SJCRH30 (cell line): ENCODE measurements at places on chromosomes 5 and 9. TPM values are rescaled to one million over a fixed set of nuclear protein-coding genes. Genes with fewer than 3 reads are reported as not detected.

DNA sequence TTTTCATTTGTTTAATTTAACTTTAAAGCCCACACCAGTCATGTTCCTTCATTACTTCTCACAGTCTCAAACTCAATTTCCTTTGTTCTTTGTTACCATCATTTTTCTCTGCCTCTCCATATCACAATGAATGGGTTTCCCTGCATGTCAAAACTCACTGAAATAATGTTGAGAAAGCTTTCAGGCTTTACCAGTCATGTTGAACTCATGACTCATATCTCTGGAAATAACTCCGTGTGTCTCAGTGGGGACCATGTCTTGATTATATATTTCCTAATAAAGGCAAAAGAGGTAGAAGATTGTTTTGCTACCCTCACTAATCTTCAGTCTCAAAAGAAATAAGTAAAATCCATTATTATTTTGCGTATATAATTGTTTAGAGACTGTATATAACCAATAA, 231.2 kb downstream of the CHSY3 start:
- no peak for DNase-seq
- no peak overlapping the region for H3K27ac ChIP-seq
- H3K36me3 ChIP-seq = no peaks in the 10 kb centered on the region
- H3K4me1 ChIP-seq = no peaks in the 10 kb centered on the region

The OR1Q1 gene
- not detected in 2 replicates for total RNA-seq

The DNAJC21 gene
- 64.9 and 68.8 TPM in 2 replicates for total RNA-seq

- H3K36me3 ChIP-seq = no peaks in the 10 kb centered on the region
- H3K4me1 ChIP-seq = no peaks in the 10 kb centered on the region
- H3K27ac ChIP-seq = no peak overlapping the region
- H3K27me3 ChIP-seq = no peaks in the 10 kb centered on the region
These were observed 374.8 kb upstream of the KIF2A start for GRCh38 chr5:61931236-61931635.

- no peak for DNase-seq
- H3K4me1 ChIP-seq = no peaks in the 10 kb centered on the region
- no peak overlapping the region for H3K27ac ChIP-seq
- H3K36me3 ChIP-seq = no peaks in the 10 kb centered on the region
- no peak overlapping the region for H3K4me3 ChIP-seq
- no peaks in the 10 kb centered on the region for H3K27me3 ChIP-seq
These were observed 66.8 kb downstream of the FBXL7 start for GRCh38 chr5:15566789-15567188.

DNA sequence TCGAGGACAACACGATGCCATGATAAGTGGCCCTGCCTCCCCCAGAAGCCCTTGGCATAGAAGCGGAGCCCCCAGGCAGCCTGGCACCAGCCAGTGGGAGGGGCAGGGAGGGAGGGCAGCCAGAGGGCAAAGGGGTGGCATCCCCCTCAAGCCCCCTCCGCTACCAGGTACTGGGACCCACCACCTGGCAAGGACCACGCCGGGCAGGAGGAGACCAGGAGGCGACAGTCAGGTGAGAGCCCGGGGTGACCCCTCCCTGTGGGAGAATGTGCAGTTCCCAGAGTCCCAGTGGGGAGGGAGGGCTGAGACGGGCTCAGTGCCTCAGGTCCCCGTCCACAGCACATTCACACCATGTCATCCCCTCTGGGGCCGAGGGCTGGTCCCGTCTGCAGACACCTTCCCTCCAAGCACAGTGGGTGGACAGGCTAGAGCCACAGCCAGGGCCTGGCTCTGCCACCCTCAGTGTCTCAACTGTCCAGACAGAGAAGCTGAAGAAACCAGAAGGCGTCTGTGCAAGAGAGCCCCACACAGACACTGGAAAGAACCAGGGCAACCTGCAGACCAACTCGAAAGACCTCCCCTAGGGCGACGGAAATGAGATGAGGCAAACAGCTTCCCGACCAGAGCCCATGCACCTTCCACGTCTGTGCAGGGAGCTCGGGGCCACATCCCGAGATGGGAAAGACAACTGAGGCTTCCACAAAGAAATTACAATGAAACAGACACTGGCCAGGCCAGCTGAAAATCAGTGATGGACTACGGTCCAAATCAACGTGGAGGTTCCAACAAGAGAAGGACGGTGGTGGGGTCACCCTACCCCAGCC, 11.1 kb downstream of the BRD3 start:
- peaks cover 43% of the 10 kb centered on the region for H3K4me1 ChIP-seq
- peak; percentile 3 for DNase-seq
- no peak overlapping the region for H3K27ac ChIP-seq
- peaks cover 20% of the 10 kb centered on the region for H3K36me3 ChIP-seq
- no peak overlapping the region for H3K4me3 ChIP-seq
- no peaks in the 10 kb centered on the region for H3K27me3 ChIP-seq

DNA sequence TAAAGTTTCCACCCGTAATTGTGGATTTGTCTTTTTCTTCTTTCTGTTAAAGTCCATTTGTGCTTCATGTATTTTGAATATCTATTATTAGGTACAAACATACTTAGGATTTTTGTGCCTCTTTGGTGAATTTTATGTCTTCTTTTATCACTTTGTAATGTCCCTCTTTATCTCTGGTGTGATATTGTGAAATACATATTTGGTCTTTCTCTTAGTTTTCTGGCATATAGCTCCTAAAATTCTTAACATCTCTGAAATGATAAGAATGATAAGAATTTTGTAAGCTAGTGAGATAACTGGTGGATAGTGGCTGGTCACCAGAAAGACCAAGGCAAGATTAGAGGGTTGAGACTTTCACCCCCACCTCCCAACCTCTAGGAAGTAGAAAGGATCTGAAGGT, 111.1 kb downstream of the KCTD16 start:
- H3K36me3 ChIP-seq = no peaks in the 10 kb centered on the region
- H3K4me1 ChIP-seq = no peaks in the 10 kb centered on the region
- H3K27ac ChIP-seq = no peak overlapping the region
- no peak overlapping the region for H3K4me3 ChIP-seq
- DNase-seq = no peak

- H3K27me3 ChIP-seq = no peaks in the 10 kb centered on the region
- H3K4me3 ChIP-seq = no peak overlapping the region
- H3K36me3 ChIP-seq = no peaks in the 10 kb centered on the region
- H3K4me1 ChIP-seq = peaks cover 52% of the 10 kb centered on the region
These were observed 728.2 kb downstream of the BRINP1 start for GRCh38 chr9:118640836-118641560.

The PGM5 gene
- 113 and 119 TPM in 2 replicates for total RNA-seq

The BDP1 gene
- 42.6 and 49.4 TPM in 2 replicates for total RNA-seq

- no peak for DNase-seq
- no peaks in the 10 kb centered on the region for H3K27me3 ChIP-seq
- H3K4me3 ChIP-seq = no peak overlapping the region
- H3K4me1 ChIP-seq = 0 out of 2 replicates have a peak, but pooled peaks cover 3% of the 10 kb centered on the region
- no peak overlapping the region for H3K27ac ChIP-seq
These were observed 18.8 kb downstream of the CSNK1G3 start for GRCh38 chr5:123530728-123531127.

The ZNF883 gene
- not detected in 2 replicates for total RNA-seq

The CSF1R gene
- 0.06 and 0.13 TPM in 2 replicates for total RNA-seq

GRCh38 chr9:95809686-95810085, 65.8 kb upstream of the ERCC6L2 start:
- no peak overlapping the region for H3K27ac ChIP-seq
- H3K4me3 ChIP-seq = no peak overlapping the region
- DNase-seq = no peak
- H3K36me3 ChIP-seq = no peaks in the 10 kb centered on the region
- peaks cover 14% of the 10 kb centered on the region for H3K4me1 ChIP-seq

DNA sequence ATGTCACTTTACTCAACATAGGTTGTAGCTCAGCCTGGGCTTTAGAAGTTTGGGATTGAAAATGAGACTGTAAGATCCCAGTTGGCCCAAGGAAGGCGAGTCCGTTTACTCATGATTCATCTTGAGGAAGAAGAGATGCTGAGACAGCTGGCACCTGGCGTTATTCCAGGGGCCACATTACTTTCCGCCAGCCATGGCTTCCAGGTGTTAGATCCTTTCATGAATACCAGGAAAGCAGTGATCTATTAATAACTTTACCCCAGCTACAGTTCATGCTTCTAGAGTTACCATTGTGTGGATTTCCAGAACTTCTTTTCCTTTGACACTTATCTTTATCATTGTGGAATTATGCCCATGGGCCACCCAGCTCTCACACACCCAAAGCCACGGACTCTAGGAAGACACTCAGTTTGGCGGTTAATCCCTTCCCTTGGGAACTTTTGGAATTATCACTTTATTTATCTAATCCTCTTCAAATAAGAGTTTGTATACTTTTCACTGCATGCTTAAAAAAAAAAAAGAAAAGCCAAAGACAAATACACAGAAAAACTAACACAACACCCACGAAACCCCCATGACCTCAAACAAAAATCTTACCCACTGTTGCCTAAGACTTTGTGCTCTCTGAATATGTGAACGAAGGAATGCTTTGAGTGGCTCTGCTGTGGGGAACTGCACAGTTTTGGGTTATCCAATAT, 26.9 kb downstream of the RAI14 start:
- peaks cover 9% of the 10 kb centered on the region; the same call in 1 of the 2 replicates for H3K36me3 ChIP-seq
- H3K4me3 ChIP-seq = peak overlapping the region; percentile 54
- H3K27ac ChIP-seq = peak overlapping the region; percentile 64
- H3K27me3 ChIP-seq = no peaks in the 10 kb centered on the region

- no peak for DNase-seq
- no peak overlapping the region for H3K4me3 ChIP-seq
- no peak overlapping the region for H3K27ac ChIP-seq
- 0 out of 2 replicates have a peak, but pooled peaks cover 3% of the 10 kb centered on the region for H3K27me3 ChIP-seq
These were observed 278.2 kb downstream of the SLIT3 start for GRCh38 chr5:169022718-169023117.

- H3K4me1 ChIP-seq = peaks cover 4% of the 10 kb centered on the region; the same call in 1 of the 2 replicates
- DNase-seq = no peak
- H3K27ac ChIP-seq = no peak overlapping the region
These were observed 32.0 kb downstream of the SLC46A2 start for GRCh38 chr9:112858625-112859147.

The LRSAM1 gene
- 5.8 and 7.3 TPM in 2 replicates for total RNA-seq

GRCh38 chr5:17330386-17330785, 113.0 kb downstream of the BASP1 start:
- no peak for DNase-seq
- no peaks in the 10 kb centered on the region for H3K4me1 ChIP-seq
- no peak overlapping the region for H3K4me3 ChIP-seq
- no peak overlapping the region for H3K27ac ChIP-seq

The FAM151B gene
- 9.1 and 9.2 TPM in 2 replicates for total RNA-seq

DNA sequence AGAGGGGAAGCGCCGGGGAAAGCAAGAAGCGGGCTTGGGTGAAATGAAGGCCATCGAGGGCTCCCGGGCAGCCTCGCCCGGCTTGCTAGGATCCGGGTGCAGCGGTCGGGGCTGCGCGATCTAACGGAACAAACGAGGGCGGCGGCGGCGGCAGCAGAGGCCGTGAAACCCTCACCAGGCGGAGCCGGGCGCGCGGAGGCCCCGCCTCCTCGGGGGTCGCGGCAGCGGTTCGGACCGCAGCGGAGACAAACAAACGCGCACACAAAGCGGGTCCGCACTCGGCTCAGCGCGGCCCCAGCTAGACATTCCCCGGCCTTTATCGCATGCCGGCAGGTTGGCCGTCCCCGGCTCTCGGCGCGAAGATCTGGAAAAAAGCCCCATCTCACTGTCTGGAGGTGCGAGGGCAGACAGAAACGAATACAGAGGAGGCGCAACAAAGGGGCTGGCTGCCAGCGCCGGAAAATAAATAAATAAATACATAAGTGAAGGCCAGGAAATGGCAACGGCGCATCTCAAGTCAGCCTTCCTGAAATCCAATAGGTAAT, 10.5 kb upstream of the TRIM36 start:
- H3K27ac ChIP-seq = 0 out of 2 replicates have a peak overlapping the region, but pooled peaks have one; percentile 4
- 0 out of 2 replicates have a peak, but pooled peaks cover 4% of the 10 kb centered on the region for H3K27me3 ChIP-seq
- no peaks in the 10 kb centered on the region for H3K36me3 ChIP-seq
- H3K4me3 ChIP-seq = peak overlapping the region; percentile 68
- peak; percentile 62 for DNase-seq

GRCh38 chr5:180825768-180826525, 23.3 kb upstream of the MGAT1 start:
- H3K4me3 ChIP-seq = no peak overlapping the region
- no peak for DNase-seq
- H3K27me3 ChIP-seq = no peaks in the 10 kb centered on the region
- no peaks in the 10 kb centered on the region for H3K36me3 ChIP-seq
- no peak overlapping the region for H3K27ac ChIP-seq
- H3K4me1 ChIP-seq = peaks cover 33% of the 10 kb centered on the region

The SLC25A2 gene
- total RNA-seq = 0.08 TPM in 1 of 2 replicates, not detected in the other

DNA sequence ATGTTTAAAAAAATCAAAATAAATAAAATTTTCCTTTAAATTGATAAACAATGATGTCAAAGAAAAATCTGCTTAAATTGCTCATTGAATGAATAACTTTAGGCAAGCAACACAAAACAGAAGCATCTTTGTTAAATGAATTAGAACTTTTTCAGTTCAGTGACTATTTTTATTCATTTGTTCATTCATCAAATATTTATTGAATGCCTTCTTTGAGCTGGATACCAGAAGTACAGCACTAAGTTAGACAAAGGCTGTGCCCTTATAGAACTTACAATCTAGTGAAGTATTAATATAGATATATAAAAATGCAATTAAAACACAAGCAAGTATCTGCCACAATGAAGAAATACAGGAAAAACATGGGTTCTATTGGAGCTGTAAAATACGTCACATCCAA, 10.8 kb downstream of the FNIP1 start:
- no peaks in the 10 kb centered on the region for H3K36me3 ChIP-seq
- no peaks in the 10 kb centered on the region for H3K4me1 ChIP-seq
- H3K27me3 ChIP-seq = no peaks in the 10 kb centered on the region
- H3K4me3 ChIP-seq = no peak overlapping the region

DNA sequence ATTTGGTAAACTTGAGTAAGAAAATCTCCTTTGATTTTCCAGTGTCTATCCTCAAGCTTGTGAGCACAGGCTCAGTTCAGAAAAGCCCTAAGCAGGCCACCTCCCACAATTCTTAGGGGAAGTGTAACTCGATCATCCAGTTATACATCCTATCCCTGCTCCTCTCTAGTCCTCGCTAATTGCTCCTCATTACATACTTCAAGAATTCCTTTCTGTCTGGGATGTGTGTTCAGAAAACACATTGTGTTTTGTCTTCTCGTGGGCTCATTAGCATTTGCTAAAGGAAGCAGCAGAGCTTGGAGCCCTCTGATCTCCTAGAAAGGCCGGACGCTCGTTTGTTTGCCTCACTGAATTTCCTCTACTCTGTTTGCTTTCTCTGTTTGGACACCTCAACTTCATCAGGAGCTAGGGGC, 268.2 kb upstream of the RFX3 start:
- peak overlapping the region; percentile 24; the same call in 1 of the 2 replicates for H3K27ac ChIP-seq
- H3K4me1 ChIP-seq = peaks cover 6% of the 10 kb centered on the region; the same call in 1 of the 2 replicates
- peak overlapping the region; percentile 38 for H3K4me3 ChIP-seq
- no peaks in the 10 kb centered on the region for H3K27me3 ChIP-seq

The GNA14 gene
- not detected in 2 replicates for total RNA-seq

GRCh38 chr5:28779161-28779754, 1740.9 kb upstream of the CDH9 start:
- H3K27ac ChIP-seq = no peak overlapping the region
- no peak overlapping the region for H3K4me3 ChIP-seq
- no peaks in the 10 kb centered on the region for H3K36me3 ChIP-seq
- no peaks in the 10 kb centered on the region for H3K27me3 ChIP-seq
- no peaks in the 10 kb centered on the region for H3K4me1 ChIP-seq
- DNase-seq = no peak

- no peak for DNase-seq
- no peaks in the 10 kb centered on the region for H3K27me3 ChIP-seq
- no peaks in the 10 kb centered on the region for H3K36me3 ChIP-seq
- H3K4me3 ChIP-seq = no peak overlapping the region
These were observed 12.5 kb upstream of the PARP8 start for GRCh38 chr5:50653946-50654345.

The NTNG2 gene
- 0.15 and 0.26 TPM in 2 replicates for total RNA-seq

- H3K4me1 ChIP-seq = peaks cover 6% of the 10 kb centered on the region
- DNase-seq = no peak
- H3K27ac ChIP-seq = no peak overlapping the region
- H3K4me3 ChIP-seq = no peak overlapping the region
- no peaks in the 10 kb centered on the region for H3K27me3 ChIP-seq
These were observed 1.8 kb downstream of the SUB1 start for GRCh38 chr5:32587067-32587551.
